ENCODE measurements at places on chromosomes 1 and 21.

DNA sequence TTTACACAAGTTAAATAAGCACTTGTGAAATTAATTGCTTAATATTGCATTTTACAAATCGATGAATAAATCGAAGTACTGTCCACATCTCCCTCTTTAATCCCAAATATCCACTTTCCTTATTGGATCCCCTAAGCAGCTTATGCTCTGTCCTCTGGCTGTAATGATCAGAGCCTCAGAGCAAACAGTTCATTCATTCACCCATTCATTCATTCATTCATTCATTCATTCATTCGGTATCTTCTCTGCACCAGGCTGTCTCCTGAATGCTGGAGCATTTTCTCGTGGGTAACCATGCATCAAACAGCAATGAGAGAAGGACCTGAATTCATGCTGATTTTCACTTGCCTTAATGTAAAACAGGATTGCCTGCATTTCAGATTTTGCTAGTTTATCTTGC lies 69.5 kb upstream of the IGSF21 start:
- no peak for DNase-seq

DNA sequence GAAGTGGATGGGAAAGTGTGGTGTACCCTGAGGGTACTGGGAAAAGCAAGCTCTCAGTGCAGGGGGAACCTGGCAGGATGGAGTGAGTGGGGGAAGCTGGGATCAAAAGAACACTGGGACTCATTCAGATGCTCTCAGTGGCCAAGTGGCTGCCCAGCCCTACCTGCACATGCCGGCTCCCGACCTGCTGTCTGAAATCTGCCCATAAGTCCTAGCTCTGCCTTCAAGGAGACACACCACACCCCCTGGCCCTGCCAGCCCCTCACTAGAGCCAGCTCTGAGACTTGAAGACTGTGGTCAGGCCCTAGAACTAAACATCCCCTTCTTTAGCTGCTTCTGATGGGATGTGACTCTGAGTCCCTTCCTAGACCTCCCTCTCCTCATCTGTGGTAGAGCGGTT lies 2.2 kb downstream of the TMEM54 start:
- no peak for DNase-seq

DNA sequence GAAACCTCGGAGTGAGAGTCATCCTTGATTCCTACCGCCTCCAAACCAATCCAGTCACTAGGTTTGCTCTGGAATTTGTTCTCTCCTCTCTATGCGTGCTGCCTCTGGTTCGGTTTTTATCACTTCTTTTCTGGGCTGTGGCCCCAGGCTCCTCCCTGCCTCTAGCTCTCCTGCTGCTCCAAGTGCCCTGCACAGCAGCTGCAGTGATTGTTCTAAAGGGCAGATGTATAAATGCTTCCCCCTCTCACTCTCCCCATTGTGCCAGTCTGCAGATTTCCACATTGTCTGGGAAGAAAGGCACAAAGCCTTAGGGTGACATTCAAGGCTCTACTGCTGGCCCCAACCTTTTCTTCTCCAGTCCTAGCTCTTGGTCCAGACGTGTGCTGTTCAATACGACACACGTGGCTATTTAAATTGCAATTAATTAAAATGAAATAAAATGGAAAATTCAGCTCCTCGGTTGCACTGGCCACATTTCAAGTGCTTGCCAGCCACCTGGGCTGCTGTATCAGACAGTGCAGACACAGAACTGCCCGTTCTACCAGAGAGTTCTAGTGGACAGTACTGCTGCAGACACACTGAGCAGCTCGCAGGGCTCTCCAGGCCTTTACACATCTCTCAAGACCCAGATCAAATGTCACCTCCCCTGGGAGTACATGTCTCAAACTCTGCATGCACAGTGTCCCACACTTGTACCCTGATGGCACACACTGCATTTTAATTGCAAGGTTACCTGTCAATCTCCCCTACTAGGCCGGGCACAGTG lies 12.4 kb downstream of the TRIM62 start:
- DNase-seq = no peak

GRCh38 chr1:107195476-107195875 lies 54.6 kb downstream of the NTNG1 start:
- DNase-seq = no peak

- DNase-seq = no peak
These were observed 48.2 kb downstream of the NTPCR start for GRCh38 chr1:232998646-232999045.

GRCh38 chr21:28200726-28201125 lies 792.0 kb downstream of the LTN1 start:
- DNase-seq = no peak

DNA sequence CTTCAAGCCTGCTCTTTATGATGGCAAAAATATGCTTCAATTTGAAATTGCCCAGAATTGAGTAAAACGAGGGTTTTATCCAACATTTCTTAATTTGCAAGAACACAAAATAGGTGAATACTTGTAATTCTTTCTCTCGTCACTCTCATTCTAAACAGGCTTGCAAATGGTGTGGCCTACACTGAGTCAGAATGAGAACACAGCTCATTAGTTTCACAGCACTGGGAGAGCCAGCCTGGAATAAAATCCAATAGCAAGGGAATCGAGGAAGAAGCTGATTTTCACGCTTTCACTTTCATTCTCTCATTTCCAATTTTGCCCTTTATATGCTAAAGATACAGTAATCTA lies 537.5 kb downstream of the LTN1 start:
- DNase-seq = no peak

- DNase-seq = no peak
These were observed 27.9 kb downstream of the MRPL37 start for GRCh38 chr1:54227891-54228310.

- DNase-seq = no peak
These were observed 3.3 kb upstream of the C1orf174 start for GRCh38 chr1:3903141-3904005.

Measured in stimulated activated CD4-positive, alpha-beta T cell treated with anti-CD3 and anti-CD28 coated beads, Interleukin-1b, Interleukin-23, amount 100 ng/mL, for 4 hours (primary cell).